ENCODE measurements at places on chromosomes 3 and 15.

DNA sequence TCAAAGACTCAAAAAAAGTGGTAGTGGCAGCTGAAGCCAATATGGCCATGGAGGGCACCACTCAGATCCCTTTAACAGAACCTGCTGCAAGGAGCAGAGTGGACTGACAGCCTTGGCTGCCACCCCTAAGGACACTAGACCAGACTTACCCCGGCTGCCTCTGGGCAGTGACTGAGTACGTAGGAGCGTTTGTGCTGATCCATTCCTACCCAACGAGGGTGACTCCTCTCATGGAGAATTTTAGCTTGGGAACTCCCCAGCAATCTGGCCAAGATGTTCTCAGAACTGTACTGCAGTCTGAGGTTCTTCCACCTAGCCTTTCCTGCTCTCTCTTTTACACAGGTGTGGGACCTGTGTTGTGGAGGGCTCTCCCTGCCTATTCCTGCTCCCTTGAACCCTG, 22.1 kb downstream of the CLEC3B start:
- DNase-seq = no peak

GRCh38 chr3:25427942-25428788, at the start of gene RARB:
RARB (plus strand) TSS chr3:25428263; CDS start chr3:25428732, 469 bp downstream.
- DNase-seq = no peak

DNA sequence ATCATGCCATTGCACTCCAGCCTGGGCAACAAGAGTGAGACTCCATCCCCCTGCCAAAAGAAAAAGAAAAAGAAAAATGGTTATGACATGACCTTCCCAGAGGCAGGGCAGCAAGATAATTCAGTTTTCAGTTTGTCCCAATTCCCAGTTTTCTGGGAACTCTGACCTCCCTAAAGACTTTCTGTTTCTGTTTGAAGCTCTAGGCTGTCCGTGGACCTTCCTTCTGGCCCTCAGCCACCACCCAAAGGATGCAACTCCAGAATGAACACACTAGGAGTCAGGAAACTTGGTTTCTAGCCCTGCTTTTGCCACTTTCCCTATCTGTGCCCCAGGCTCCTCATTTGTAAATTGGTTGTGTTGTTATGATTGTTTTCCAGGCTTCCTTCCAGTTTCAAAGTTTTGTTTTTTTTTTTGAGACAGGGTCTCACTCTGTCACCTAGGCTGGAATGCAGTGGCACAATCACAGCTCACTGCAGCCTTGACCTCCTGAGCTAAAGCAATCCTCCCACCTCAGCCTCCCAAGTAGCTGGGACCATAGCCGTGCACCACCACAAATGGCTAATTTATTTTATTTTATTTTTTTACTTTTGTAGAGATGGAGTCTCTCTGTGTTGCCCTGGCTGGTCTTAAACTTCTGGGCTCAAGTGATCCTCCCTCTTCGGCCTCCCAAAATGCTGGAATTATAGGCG, 68.6 kb downstream of the CDC25A start:
- DNase-seq = no peak

GRCh38 chr3:30908456-30909037, 14.1 kb upstream of the GADL1 start:
- DNase-seq = no peak

DNA sequence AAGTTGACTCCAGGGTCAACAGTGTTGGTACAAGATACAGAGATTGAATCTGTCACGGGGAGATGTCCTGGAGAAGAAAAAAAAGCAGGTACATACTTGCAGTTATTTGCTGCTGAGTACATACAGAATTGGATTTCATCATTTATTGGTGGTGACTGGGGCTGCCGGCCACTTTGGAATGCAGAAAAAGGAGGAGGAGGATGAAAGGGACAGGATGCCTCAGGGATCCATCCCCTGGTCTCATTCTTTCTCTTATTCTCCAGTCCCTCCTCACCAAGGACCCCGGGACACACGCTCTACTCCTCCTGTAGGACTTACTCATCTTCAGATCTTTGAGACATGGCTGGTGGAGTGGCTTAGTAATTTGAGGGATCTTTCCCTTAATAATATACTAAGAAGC, 30.0 kb upstream of the MEIS2 start:
- no peak for DNase-seq

GRCh38 chr3:194817592-194817930, 131.9 kb downstream of the FAM43A start:
- no peak for DNase-seq

DNA sequence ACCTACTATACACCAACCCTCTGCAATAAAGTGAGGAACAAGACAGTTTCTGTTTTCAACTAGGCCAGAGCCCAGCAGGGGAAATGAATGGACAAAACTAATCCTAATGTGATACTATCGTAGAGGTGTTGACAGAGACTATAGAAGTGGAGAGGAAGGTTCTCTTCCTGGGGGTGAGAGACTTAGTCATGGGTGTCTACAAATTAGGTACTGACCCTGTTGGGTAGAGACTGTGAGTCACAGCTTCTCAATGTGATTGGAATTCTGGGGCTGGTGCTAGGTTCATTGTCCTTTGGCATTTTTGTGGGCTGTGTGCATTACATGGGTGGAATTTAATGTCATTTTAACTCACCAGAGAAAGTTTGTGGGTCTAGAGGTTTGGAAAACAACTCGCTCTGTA, 79.3 kb downstream of the ADAMTSL3 start:
- no peak for DNase-seq

GRCh38 chr15:89533861-89534544, 37.6 kb upstream of the RHCG start:
- no peak for DNase-seq

DNA sequence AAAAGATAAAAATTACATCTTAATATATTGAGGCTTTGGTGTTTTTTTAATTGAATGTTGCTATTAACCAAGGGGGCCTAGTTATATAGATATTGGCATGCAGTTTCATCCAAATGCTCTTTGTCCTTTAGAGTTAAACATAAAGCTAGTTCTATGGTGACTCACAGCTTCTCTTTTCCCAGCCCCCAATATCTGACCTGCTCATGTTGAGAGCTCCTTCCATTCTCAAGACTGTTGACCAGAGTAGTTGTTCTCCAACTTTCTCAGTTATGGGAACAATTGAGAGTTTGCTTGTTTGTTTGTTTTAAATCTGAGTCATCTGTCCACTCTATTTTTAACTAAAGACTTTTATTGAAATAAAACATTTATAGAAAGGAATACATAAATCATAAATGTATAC, 15.8 kb upstream of the RARB start:
- DNase-seq = no peak

- DNase-seq = no peak
Measured at GRCh38 chr3:13828501-13829265, 51.2 kb downstream of the WNT7A start.

GRCh38 chr15:74869726-74870407, 3.3 kb downstream of the SCAMP2 start:
- no peak for DNase-seq

GRCh38 chr3:139427283-139428060, 38.0 kb upstream of the COPB2 start:
- no peak for DNase-seq

GRCh38 chr3:156675830-156676767, 1.7 kb downstream of the TIPARP start:
- DNase-seq = peak; percentile 36

GRCh38 chr3:126136428-126137220, 43.8 kb downstream of the ALDH1L1 start:
- DNase-seq = no peak

GRCh38 chr15:26232691-26233090, 369.6 kb upstream of the ATP10A start:
- DNase-seq = no peak

DNA sequence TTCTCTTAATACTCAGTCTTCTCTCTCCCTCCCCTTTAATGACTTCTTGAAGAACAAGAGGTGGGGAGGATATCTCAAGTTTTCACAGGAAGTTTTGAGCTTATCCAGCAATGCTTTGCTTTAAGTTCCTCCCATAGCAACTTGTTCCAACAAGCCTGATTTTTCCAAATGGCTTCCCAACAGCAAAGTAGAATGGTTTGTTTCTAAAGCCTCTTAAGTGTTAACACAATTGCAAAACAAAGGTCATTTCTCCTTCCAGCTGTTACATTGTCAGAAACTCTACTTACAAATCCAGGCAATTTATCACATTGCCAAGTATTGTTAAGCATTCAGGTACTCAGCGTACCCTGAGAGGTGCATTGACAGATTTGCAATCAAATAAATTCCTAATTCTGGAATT, 6.8 kb upstream of the ZNF770 start:
- no peak for DNase-seq

DNA sequence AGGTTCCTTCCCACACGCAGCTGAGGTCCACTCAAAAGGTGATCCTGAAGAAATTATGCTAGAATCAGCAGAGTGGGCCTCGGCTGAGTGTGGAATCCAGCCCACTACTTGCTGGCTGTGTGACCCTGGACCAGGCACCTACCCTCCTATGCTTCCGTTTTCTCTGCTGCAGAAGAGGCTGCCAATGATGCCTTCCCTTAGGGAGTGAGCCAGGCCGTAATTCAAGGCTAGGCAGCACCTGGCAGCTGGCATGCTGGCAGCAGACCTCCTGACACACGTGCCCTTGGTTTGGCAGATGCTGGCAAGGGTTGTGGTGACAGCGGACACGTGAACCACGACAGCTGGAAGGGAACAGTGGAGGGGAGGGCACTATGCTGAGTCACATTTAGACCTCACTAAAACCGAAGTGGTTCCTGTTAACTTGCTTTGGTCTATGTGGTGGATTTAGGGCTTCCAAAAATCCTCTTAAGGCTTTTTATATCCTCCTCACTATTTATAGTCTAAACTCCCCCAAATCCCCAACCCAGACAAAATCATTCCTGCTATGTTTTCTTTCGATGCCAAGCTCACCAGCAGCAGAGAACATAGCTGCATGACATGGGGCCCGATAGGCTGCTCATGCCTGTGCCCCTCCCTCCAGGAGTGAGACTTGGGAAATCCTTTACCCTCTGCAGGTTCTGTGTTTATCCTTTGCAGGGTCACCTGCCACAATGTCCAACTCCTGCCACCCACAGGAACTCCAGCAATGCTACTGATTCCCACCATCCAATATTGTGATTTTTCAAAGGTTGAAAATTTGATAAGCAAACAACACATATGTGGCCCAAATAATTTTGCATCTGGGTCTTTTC, 10.6 kb upstream of the PCSK6 start:
- no peak for DNase-seq

DNA sequence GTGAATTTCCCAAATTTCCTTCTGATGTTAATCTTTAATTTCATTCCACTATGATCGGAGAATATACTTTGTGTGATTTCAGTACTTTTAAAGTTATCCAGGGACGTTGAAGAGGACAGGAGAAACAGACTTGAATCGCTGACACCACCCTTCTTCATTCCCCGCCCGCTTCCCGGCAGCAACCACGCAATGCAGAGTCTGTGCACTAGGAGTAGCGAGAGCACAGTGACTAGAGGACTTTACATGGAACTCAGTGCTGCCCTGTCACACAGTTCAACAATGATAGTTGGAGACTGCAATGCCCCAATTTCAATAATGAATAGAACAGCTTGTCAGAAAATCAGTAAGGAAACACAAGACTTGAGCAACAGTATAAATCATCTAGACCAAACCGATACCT, 73.9 kb downstream of the RNF13 start:
- no peak for DNase-seq

GRCh38 chr15:43776718-43777266, at the start of gene ELL3:
ELL3 (minus strand) TSS chr15:43776966; CDS start chr15:43776901, 65 bp downstream.
- peak; percentile 66 for DNase-seq

DNA sequence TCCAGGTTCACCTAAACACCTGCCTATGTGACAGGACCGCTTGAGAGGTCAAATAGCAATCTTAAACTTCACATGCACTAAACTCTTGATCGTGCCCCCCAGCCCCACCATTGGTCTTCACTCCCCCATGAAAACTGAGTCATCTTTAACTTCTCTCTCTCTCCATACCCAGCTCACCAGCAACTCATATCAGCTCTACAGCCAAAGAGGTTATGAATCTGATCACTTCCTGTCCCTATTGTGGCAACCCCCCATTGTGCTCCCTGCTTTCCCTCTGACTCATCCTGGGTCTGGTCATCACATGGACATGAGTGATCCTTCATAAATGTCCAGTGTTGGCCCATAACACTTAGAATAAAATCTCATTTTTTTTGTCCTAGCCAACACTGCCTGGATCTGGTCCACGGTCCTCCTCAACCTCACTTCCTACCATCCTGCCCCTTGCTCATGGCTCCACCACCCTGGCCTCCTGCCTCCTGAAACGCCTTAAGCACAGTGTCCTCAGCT, 103.4 kb upstream of the HACD2 start:
- DNase-seq = no peak

DNA sequence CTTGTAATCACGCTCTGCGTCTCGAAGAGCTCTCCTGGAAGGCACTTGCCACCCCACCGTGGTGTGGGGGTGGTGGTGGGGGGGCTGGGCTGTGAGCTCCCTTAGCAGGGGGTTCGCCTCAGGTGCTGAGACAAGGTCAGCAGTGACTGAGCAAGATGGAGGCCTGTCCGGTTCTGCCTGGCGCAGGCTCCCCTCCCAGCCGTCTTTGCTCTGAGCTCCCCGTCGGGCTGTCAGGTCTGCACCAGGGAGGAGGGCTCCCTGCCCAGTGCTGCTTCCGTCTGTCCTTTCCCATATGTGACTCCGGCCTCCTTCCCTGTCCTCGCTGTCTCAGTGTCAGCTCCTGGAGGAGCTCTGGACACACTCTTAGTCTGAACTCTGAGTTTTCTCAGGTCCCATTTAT, 80.0 kb downstream of the PLXNA1 start:
- DNase-seq = no peak

DNA sequence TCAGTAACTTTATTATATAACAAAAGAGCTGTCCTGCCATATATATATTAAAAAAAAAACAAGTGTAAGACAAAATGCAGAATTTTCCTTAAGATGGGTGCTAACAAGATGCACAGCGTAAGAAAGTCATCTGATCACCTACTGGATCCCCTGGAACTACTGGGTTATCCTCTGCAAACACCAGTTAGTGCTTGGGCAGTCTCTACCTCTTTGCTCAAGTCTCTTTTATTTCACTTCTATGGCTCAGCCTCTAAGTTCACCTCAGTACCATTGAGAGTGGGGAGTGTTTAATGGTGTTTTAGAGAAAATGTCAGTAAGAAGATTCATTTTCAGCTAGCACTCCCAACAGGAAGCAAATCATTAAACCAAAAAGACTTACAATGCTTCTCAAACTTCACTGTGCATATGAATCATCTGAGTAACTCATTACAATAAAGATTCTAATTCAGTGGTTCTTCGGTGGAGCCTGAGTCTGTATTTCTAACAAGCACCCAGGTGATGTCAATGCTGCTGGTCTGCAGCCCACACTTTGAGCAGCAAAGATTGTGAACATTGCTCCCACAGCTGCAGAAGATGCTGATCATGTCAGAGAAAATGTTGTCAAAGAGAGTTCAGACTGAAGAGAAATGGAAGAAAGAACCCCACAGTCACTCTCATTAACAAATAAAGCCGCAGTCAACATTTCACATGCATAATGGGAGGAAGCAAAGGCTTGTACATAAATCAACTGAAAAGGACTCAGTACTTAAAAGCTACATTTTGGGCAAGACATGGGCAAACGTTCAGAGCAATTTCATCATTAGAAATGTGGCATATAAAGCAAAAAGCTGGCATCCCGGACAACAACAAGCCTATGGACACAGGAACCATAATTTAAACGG, 227.1 kb upstream of the ATP11B start:
- DNase-seq = no peak

Data from effector CD4-positive, alpha-beta T cell (primary cell).